GM04503 (cell line): ENCODE measurements at places on chromosomes 1 and 21.

GRCh38 chr1:237206065-237206414 is 164.1 kb downstream of the RYR2 start:
- DNase-seq: no peak

GRCh38 chr1:229769006-229769405 is 143.0 kb downstream of the URB2 start:
- no peak for DNase-seq

DNA sequence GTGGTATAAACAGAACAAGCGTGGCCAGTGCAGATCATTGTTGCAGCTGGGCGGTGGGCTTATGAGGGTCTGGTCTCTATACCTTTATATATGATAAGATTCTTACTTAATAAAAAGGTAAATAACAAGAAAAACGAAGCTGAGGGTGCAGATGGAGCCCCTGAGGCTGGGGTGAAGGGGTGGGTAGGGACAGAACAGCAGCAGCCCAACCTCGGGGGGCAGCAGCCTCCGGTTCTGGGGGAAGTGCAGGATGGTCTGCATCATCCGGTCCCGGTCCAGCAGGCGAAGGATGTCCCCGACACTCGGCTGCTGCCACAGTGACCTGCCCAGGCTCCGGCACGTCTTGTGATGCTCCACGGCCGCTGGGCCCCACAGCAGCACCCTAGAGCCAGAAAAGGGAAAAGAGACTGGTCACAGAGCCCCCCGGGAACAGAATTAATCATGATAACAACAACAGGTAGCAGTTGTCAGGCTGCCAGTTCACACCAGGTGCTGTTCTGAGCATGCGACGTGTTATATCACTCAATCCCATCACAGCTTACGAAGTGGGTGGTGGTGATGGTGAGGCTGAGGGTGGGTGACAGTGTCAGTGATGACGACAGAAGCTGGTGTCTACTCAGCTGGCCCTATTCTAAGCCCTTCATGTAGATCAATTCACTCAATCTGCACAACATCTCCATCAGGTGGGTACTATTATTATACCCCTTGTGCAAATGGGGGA is 35.5 kb downstream of the MRAP start:
- DNase-seq: no peak

GRCh38 chr1:26913389-26913753 is 404 bp downstream of the NR0B2 start:
- no peak for DNase-seq

DNA sequence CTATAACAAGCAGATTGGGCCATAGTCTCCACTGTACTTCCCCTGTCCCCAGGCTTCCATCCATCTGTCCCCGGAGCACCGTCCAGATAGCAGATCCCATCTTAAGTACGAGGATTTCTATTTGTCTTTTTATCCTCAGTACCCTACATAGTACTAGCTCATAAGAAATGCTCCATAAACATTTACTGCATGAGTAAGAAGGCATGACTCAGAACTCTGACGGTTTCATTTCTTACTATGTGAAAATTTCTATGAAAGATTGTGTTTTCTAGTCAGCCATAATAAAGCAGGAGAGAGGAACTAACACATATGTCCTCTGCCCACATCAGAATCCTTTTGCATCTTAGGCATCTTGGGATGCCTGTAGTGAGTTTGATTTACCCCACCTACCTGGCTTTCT is 49.5 kb downstream of the CHD1L start:
- DNase-seq: peak; percentile 51

- DNase-seq: no peak
Observed at GRCh38 chr1:197066719-197067456, at the start of gene F13B. Gene F13B, minus strand, starts transcription at chr1:197067260. Its CDS starts 37 bp downstream, at chr1:197067223.

- DNase-seq: no peak
Observed at GRCh38 chr1:220213382-220213983, 58.8 kb downstream of the RAB3GAP2 start.

DNA sequence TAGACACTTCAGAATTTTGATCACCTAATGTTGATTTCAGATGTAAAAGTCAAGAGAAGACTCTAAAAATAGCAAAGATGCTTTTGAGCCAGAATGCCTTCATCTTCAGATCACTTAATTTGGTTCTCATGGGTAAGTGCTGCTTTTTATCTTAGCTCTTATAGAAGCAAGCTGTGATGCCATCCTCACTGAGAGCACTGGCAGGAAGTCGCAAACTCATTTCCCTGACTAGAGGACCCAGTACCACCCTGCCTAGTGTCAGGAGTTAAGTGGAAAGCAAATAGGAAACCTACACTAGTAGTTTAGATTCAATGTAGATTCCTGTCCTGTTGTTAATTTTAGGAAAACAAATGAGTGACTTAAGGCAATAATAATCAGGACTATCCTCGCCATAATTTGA is 12.1 kb downstream of the IFNAR2 start:
- no peak for DNase-seq

- DNase-seq: peak; percentile 18
Observed at GRCh38 chr1:200699871-200700270, 30.2 kb upstream of the DDX59 start.

GRCh38 chr1:201021630-201022492 is 1.7 kb downstream of the KIF21B start:
- no peak for DNase-seq

GRCh38 chr1:244599937-244600350 is 53.0 kb upstream of the DESI2 start:
- peak; percentile 78 for DNase-seq

DNA sequence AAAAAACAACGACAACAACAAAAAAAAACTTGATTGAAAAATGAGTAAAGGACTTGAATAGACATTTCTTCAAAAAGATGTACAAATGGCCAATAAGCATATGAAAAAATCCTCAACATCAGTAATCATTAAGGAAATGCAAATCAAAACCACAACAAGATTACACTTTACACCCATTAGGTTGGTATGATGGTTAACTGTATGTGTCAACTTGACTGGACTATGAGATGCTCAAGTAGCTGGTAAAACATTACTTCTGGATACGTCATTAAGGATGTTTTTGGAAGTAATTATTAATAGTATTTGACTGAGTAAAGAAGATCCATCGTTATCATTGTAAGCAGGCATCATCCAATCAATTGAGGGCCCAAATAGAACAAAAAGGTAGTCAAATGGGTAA is 34.9 kb upstream of the LYPLAL1 start:
- DNase-seq: no peak

- no peak for DNase-seq
Observed at GRCh38 chr1:160522136-160522535, 919 bp downstream of the SLAMF6 start.

- DNase-seq: no peak
Observed at GRCh38 chr1:212098310-212098709, 62.8 kb downstream of the DTL start.

DNA sequence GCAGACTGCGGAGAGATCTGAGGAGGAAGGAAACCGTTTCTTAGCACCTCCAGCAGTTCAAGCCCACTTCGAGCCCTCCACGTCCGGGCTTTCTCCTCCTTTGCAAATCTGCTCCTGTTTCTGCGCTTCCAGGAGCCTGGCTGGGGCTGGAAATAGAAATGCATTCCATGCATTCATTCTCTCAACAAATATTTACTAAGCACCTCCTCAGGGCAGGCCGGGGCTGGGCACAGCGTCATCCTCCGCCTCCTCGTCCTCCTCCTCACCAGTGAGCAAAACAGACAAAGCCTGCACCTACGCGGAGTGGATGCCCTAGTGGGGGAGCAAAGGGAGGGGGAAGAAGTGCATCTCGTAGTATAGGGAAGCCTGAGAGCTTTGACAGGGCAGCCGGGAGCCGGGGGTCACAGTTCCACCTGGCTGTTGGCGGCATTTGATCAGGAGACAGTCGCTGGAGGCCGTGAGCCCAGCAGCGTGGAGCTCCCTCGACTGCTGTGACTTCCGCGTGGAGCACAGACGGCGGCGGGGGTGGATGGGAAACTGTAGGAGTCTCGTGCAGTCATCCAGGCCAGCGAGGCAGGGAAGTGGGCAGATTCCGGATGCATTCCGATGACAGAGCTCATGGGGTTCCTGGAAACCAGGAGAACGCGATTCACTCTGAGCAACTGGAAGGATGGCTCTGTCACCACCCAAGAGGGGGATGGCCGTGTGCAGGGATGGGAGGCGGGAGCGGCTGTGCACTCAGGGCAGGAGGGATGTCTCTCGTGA is 93.5 kb downstream of the SIK1 start:
- peak; percentile 89 for DNase-seq

GRCh38 chr1:89724369-89725010 is 91.6 kb downstream of the LRRC8C start:
- no peak for DNase-seq

DNA sequence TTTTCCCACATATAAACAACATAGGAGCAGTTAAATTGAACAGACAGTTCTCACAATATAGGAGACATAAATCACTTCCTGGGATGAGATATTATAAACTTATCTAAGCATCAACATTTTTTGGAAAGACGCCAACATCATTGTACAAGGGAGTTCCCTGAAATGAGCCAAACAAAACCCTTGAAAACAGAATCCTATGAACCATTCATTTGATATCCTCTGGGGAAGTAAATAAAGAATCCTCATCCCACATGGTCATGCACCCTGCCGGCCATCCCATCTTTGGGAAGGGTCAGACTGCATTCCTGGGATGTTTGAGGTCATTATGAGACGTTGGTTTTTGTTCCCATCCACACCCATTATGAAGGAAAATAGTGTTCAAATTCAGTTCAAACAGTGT is 111.8 kb upstream of the USP25 start:
- DNase-seq: peak; percentile 56

GRCh38 chr1:19000065-19000464 is 43.6 kb upstream of the IFFO2 start:
- no peak for DNase-seq

GRCh38 chr1:111406321-111406768 is 21.2 kb downstream of the OVGP1 start:
- DNase-seq: no peak

GRCh38 chr1:198101716-198102453 is 54.9 kb upstream of the NEK7 start:
- no peak for DNase-seq

- DNase-seq: no peak
Observed at GRCh38 chr1:202565890-202566602, 144.2 kb downstream of the SYT2 start.

- no peak for DNase-seq
Observed at GRCh38 chr1:53319296-53320101, 8.4 kb downstream of the LRP8 start.

- no peak for DNase-seq
Observed at GRCh38 chr1:14815175-14815877, 216.8 kb downstream of the KAZN start.

GRCh38 chr1:203217139-203217655 is 12.3 kb downstream of the CHIT1 start:
- no peak for DNase-seq

DNA sequence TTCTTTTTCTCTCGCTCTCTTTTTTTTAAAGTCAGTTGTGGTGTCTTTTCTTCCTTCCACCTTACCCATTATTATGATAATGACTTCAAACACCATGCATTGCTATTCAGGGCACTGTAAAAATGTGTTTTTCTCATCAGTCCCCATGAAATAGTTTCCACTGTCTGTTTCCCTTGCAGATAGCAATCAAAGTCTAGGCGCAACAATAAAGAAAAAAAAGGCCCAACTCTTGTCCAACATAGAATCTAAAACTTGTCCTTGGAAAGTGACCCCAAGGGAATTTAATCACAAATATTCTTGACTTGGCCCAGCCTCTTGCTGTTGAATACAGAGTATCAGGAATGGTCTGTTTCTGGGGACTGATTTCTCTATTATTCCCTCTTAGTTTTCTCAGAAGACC is 382.5 kb downstream of the PLPP3 start:
- DNase-seq: no peak

- no peak for DNase-seq
Observed at GRCh38 chr1:109789551-109790180, 25.9 kb upstream of the EPS8L3 start.

GRCh38 chr1:55702064-55702463 is 486.9 kb upstream of the USP24 start:
- no peak for DNase-seq

DNA sequence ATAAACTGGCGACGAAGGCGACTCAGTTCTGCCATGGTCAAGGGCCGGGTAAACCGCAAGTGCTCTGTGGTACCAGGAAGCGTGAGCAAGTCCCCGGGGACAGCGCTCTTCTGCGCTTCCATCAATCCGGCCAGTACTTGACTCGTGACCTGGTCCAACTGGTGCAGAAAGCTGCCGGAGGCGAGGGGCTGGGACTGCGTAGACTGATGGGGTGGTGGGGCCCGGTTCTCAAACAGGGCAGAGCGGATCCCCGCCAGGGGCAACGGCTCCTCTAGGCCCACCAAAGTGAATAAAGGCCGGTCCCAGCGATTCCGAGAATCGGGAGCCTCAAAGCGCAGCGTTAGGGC is 852 bp downstream of the KTI12 start:
- DNase-seq: no peak

GRCh38 chr1:210089855-210090254 is 142.7 kb upstream of the SERTAD4 start:
- no peak for DNase-seq

DNA sequence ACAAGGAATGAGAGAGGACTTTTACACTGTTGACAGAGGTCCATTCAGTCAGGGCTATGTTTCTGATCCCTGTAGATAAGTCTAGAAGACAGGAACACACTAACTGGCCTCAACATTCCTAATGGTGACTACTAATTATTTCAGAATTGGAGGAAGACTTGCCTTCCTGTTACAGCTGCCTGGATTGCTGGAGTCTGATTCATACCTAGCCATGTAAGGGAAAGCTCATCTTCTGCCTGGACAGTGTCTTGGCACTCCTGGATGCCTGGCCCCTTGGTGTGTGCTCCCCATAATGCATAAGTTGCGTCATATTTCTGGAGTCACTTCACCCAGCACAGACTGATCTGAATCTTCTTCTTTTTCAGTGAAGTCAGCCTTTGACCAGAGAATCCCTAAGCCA is 326.0 kb upstream of the RUNX1 start:
- DNase-seq: peak; percentile 81

GRCh38 chr21:33078907-33079582 is 9.1 kb downstream of the OLIG1 start:
- DNase-seq: peak; percentile 21

GRCh38 chr1:226870401-226871279 is at the start of gene PSEN2:
Gene PSEN2, plus strand, starts transcription at chr1:226870616. Its CDS starts 11,292 bp downstream, at chr1:226881908.
- no peak for DNase-seq

GRCh38 chr1:154148807-154149206 is 6.1 kb downstream of the NUP210L start:
- no peak for DNase-seq
